COR-L47 (cell line): ENCODE measurements at places on chromosomes 12 and 14.

- DNase-seq = no peak
Measured at GRCh38 chr14:80681651-80682050, 259.9 kb downstream of the CEP128 start.

DNA sequence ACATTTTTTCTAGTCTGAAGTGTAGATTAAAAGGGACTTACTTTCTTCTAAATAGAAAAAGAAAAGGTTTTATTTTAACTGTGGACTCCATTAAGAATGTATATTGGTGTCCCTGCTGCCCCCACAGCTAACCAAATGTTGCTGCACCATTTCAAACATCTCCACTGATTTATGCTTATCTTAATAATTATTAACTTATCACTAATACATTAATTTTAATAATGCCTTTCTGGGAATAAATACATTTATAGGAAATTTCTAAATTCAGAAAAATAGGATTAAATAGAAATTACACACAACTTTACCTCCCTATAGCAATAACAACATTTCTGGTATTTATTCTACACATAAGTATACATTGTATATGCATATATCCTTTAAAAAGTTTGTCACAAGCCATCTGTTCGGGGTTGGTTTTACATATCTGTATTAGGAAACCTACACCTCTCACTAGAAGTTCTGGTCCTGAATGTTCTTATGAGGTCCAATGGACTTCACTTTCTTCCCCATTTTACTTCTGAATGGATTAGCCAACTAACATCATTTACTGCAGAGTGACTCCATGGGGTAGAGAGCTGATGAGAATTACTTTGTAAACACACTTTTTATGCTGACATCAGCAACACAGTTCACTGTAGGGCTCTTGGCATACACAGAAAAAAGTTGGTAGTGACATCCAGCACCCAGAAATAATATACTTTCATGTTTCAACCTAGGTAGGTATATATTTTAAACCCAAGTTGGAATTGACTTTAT, 9.4 kb upstream of the SELPLG start:
- no peak for DNase-seq

GRCh38 chr12:119578112-119578511, 15.5 kb upstream of the TMEM233 start:
- DNase-seq = no peak

GRCh38 chr12:6822426-6823135, 960 bp downstream of the GPR162 start:
- no peak for DNase-seq

- DNase-seq = peak; percentile 42
Measured at GRCh38 chr14:76720382-76720813, 40.9 kb upstream of the VASH1 start.

DNA sequence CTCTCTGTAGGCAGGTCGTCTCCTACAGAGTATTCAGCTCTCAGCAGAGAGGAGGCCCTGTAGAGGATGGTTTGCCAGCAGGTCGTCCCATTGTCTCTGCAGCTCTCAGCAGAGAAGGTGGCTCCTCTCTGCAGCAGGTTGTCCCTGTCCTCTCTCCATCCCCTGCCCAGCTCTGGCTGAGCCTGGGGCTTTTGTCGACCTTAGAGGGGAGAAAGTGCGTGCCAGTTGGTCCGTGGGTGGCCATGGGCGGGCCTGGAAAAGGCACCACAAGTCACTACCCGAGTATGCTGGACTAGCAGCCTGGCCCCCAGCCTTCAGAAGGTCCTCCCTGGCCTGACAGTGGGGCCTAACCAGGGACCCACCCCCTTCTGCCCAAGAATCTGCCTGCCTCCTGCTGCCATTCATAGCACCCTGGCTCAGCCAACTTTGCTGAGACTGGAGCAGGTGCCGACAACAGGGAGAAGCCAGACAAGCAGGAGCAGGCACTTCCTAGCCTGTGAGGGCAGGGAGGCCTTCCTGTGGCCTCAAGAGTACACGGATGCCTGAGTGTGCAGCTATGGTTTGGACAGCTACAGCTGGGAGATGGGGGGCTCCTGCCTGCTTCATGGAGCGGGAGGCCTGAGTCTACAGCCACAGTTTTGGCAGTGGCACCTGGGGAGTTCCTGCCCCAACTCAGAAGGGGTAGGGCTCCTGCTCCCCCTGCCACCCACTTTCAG, 59.7 kb upstream of the KCNH3 start:
- no peak for DNase-seq

GRCh38 chr12:104738331-104738730, 219.8 kb downstream of the SLC41A2 start:
- DNase-seq = no peak

GRCh38 chr12:4685317-4685716, 34.9 kb upstream of the GALNT8 start:
- no peak for DNase-seq

DNA sequence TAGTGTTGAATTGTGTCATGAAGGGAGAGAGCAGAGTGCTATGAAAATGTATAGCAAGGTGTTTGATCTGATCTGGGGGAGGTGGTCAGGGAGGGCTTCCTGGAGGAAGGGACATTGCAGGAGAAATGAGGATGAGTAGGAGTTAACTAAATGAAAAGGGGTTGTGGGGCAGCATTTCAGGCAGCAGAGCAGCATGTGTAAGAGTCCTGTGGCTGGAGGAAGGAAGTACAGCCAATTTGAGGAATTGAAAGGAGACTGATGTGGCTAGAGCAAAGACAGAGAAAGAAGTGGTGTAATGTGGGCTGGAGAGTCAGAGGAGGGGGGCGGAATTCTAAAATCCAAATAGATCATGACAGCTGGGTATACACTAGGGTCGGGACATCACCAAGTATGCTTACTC, 20.5 kb downstream of the NPC2 start:
- no peak for DNase-seq

- DNase-seq = no peak
Measured at GRCh38 chr12:107332743-107333142, 239.4 kb upstream of the CRY1 start.

DNA sequence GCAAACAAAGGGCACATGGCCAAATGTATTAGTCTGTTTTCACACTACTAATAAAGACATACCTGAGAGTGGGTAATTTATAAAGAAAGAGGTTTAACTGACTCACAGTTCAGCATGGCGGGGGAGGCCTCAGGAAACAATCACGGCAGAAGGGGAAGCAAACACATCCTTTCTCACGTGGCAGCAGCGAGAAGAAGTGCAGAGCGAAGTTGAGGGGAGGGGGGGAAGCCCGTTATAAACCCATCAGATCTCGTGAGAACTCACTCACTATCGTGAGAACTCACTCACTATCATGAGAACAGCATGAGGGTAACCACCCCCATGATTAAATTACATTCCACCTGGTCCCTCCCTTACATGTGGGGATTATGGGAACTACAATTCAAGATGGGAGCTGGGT, 66.1 kb downstream of the ST8SIA1 start:
- DNase-seq = no peak

GRCh38 chr14:51244591-51244990, 4.5 kb downstream of the TMX1 start:
- DNase-seq = no peak

GRCh38 chr14:40630471-40630870, 976.2 kb upstream of the LRFN5 start:
- no peak for DNase-seq

- DNase-seq = no peak
Measured at GRCh38 chr12:95693689-95694088, 96.9 kb downstream of the NTN4 start.

- DNase-seq = no peak
Measured at GRCh38 chr14:51609955-51610283, 41.8 kb upstream of the FRMD6 start.

DNA sequence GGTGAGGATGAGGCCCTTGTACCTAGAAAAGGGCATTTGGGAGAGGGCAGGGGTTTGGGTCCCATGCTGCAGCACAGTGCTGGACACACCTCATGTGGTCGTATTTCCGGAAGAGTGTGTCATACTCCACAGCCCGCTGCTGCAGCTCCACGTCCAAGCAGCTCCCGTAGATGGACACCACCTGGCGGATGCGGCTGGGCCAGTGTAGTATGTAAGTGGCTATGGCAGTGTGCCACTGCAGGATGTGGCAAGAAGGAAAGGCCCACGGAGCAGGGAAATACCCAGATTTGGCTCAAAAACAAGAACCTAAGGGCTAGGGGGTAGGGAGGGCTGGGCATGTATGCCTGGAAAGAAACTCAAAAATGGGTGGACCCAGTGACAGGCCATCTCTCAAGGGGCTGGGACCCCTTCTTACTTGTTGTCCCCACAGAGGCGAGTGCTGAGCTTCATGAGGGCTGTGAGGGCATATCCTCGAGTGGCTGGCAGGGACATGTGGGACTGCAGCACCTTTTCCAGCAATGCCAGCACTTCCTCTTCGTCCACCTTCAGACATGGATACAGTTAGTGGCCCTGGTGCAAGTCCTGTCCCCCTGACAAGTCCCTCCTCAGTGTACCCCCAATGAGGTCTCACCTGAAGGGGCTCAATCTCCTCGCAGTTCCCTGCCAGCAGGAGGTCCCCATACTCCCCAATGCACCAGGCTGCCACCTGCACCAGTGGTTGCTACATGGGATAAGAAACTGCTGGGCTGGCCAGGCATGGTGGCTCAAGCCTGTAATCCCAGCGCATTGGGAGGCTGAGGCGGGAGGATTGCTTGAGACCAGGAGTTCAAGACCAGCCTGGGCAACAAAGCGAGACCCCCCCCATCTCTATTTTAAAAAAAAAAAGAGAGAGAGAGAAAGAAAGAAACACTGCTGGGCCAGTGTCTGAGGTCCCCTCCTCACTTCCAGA, 5.4 kb downstream of the AP1G2 start:
- DNase-seq = no peak

DNA sequence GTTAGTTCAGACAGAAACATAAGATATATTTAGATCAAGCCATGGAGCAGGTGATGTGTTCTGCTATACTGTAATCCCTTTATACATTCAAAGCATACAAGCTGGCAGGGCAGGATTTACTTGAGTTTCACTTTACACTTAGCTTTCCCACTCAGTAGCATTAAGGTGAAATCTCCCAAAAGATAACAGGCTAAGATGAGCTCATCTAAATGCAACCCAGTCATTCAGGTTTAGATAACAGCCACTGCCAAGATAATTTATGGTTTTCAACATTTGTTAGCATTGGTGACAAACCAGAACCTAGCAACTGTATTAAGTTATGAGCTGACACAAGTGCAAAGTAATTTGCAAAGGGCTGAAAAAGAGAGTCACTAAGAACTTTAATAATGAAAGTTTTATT, 925.1 kb upstream of the ATXN7L3B start:
- DNase-seq = no peak

GRCh38 chr12:42372154-42372791, 46.3 kb downstream of the PPHLN1 start:
- DNase-seq = peak; percentile 15

DNA sequence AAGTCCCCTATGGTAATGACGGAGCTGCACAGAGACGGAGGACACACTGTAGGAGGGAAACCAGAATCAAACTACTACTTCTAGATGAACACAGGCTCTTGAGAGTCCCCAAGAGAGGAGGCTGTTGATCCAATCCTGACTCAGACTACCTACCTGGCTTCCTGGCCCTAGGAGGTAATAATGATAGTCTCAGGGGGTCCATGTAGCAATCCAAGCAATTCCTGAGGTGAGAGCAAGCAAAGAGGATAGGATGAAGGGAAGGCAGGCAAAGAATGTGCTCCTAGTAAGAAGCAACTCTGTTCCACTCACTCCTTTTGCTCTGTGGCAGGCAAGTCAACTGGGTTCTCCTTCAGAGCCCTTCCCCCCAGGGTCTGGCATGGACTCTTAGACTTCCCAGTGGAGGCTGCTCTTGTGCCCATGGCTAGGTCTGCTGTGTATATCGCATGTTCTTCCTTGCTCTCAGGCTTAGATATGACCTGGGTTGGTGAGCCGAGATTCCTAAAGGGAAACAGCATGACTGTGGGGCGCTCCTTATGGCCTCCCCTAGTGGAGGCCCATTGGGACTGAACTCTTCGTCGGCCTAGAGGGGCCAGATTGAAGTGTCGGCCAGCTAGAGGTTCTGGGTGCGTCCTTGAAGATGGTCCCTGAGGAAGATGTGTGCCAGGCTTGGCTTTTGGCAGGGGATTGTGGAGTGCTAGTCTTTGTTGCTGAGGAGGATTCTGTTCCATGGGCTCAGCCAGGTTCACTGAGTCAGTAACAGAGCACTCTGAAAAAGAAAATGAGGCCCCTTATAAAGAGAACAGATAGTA, 2.1 kb downstream of the TINF2 start:
- no peak for DNase-seq

DNA sequence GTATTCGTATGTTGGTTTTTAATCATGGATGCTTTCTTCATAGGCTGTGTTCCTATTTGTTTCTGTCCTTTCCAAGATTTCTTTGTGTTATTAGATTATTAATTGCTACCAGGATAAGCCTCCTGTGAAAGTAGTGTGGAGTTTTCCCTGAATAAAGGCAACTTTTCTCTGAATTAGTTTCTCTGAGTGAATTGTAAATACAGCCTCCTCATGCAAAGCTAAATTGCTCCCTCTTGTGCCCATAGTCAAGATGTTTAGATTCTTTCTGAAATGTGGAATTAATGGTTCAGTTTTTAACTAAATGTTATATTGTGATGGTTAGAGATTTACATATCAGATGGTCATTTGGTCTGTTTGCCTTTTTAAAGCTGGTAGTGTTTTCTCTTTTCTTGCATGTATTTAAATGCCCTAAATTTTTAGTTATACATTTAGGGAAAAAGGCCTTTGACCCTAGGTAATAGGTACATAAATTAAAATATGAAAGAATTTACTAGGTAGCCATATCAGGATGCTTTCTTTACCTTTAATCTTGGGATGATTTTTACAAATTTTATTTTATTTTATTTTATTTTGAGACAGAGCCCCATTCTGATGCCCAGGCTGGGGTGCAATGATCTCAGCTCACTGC, 8.9 kb downstream of the APAF1 start:
- peak; percentile 55 for DNase-seq

- DNase-seq = no peak
Measured at GRCh38 chr12:116516657-116517056, 42.5 kb upstream of the MAP1LC3B2 start.

- DNase-seq = no peak
Measured at GRCh38 chr12:130334399-130334798, 3.3 kb upstream of the PIWIL1 start.

DNA sequence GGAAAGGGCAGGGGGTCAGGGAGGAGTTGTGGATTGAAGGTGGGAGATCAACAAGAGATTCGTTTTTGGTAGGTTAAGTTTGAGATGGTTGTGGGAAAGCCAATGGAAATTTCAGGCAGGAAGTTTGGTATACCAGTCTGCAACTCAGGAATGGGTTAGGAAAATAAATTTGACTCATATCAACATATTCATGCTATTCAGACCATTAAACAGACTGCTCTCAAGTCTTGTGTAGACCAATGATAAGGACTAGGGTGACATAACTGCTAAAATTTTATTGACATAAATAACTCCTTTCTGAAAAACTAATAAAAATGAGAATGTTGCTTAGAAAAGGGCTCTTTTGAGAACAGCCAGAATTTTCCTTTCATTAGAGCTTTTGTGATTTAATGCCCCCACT, 60.0 kb downstream of the PLEKHA5 start:
- DNase-seq = no peak

- DNase-seq = no peak
Measured at GRCh38 chr12:51392556-51393237, 1.5 kb upstream of the GALNT6 start.

DNA sequence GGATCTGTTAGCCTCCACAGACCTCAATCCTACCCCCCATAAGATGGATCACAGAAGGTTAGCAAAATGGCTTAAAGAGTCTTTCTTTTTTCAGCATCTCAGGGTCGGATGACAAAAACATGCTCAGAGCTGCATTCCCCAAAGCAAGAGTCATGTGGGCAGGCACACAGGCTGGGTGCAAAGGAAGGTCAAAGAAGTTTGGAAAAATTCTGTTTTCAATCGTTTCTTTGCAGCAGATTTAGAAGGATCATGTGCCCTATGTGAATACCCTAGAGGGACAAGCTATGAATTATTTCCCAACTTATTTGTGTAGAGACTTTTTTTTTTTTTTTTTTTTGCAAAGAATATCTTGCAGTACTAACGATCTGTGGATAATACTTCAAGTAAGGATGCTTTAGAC, 845.4 kb downstream of the VRK1 start:
- no peak for DNase-seq
